ENCODE measurements at places on chromosomes 7 and 10. TPM values are rescaled to one million over a fixed set of nuclear protein-coding genes. Genes with fewer than 3 reads are reported as not detected.

MMRN2 gene
- total RNA-seq: 1.7 TPM

LRRN3 gene
- 2.1 TPM for total RNA-seq

ZNRF2 gene
- total RNA-seq: 4.6 TPM

AZGP1 gene
- 0.09 TPM for total RNA-seq

ANKRD7 gene
- 0.92 TPM for total RNA-seq

RARRES2 gene
- 46.9 TPM for total RNA-seq

GBX1 gene
- not detected for total RNA-seq

ZCCHC24 gene
- 21.0 TPM for total RNA-seq

GOLGA7B gene
- total RNA-seq: not detected

TCF7L2 gene
- 4.8 TPM for total RNA-seq

PROSER2 gene
- 1.1 TPM for total RNA-seq

AGR2 gene
- not detected for total RNA-seq

LBX1 gene
- not detected for total RNA-seq

KIN gene
- 6.0 TPM for total RNA-seq

NPSR1 gene
- total RNA-seq: not detected

ENKUR gene
- total RNA-seq: under 0.01 TPM

TRIL gene
- total RNA-seq: 1.3 TPM

RELN gene
- total RNA-seq: 0.74 TPM

OR2A12 gene
- not detected for total RNA-seq

EBLN1 gene
- total RNA-seq: not detected

GSTO2 gene
- 2.0 TPM for total RNA-seq

PRPS1L1 gene
- 0.09 TPM for total RNA-seq

ELN gene
- total RNA-seq: 4.2 TPM

ENTPD1 gene
- 0.74 TPM for total RNA-seq

TRDMT1 gene
- total RNA-seq: 3.9 TPM

FAM25A gene
- total RNA-seq: not detected

SOSTDC1 gene
- total RNA-seq: not detected

TBL2 gene
- 97.0 TPM for total RNA-seq

HTRA1 gene
- total RNA-seq: 218 TPM

MET gene
- 12.9 TPM for total RNA-seq

PLEKHS1 gene
- 0.09 TPM for total RNA-seq

SEMA3A gene
- total RNA-seq: 51.4 TPM

PRKAR1B gene
- 13.7 TPM for total RNA-seq

SPDYE18 gene
- 0.14 TPM for total RNA-seq

PNLIPRP3 gene
- 0.09 TPM for total RNA-seq

RNF32 gene
- total RNA-seq: 1.1 TPM

OR2A42 gene
- not detected for total RNA-seq

SRRM3 gene
- 2.0 TPM for total RNA-seq

OR2A5 gene
- total RNA-seq: not detected

GHRHR gene
- total RNA-seq: not detected

MLXIPL gene
- total RNA-seq: 0.37 TPM

RNF148 gene
- total RNA-seq: 0.74 TPM

CFTR gene
- 0.14 TPM for total RNA-seq

IL6 gene
- total RNA-seq: 40.0 TPM

VSTM4 gene
- 9.1 TPM for total RNA-seq

PPP1R17 gene
- total RNA-seq: not detected

ATP5F1C gene
- 202 TPM for total RNA-seq

SLC26A3 gene
- total RNA-seq: not detected

CHN2 gene
- 0.71 TPM for total RNA-seq

TMEM270 gene
- total RNA-seq: not detected

LRRD1 gene
- 0.14 TPM for total RNA-seq

CHCHD3 gene
- total RNA-seq: 97.8 TPM

IGFBP3 gene
- 98.1 TPM for total RNA-seq

CDC14C gene
- total RNA-seq: not detected

DNMBP gene
- 11.8 TPM for total RNA-seq
